ENCODE measurements at places on chromosomes 3 and 15.

DNA sequence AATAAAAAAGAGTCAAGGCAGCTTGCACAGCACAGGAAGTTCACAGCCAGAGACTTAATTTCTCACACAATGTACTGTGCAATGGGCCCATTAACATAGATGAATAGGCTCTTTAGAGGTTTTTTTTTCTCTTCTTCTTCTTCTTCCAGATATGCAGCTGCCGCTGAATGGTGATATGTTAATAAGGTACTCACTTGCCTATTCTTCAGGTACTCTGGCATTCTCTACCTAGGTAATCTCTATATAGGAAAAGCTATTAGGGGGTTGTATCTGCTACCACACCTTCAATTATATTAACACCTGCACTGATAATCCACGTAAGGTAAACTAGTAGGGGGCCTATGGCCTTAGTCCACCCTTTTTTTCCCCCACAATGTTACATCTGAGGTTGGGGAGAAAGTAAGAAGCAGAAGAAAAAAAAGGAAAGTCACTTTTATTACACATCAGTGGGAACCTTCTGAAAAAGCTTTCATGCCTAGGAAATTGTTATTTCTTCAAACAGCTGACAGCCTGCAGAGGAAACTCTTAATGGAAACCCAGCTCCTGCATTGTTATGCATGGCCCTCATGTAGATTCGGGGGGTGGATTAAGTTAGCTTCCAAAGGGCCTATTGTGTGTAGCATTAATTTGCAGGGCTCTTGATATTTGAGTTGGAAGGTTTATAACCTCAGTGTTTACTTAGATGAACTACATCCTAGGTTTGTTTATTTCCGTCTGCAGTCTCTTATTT, 525.5 kb downstream of the ZIC1 start:
- no peak for DNase-seq

- DNase-seq = no peak
Observed at GRCh38 chr3:179464323-179465092, 13.2 kb upstream of the GNB4 start.

GRCh38 chr3:59499000-59499399, 449.2 kb upstream of the CFAP20DC start:
- no peak for DNase-seq

DNA sequence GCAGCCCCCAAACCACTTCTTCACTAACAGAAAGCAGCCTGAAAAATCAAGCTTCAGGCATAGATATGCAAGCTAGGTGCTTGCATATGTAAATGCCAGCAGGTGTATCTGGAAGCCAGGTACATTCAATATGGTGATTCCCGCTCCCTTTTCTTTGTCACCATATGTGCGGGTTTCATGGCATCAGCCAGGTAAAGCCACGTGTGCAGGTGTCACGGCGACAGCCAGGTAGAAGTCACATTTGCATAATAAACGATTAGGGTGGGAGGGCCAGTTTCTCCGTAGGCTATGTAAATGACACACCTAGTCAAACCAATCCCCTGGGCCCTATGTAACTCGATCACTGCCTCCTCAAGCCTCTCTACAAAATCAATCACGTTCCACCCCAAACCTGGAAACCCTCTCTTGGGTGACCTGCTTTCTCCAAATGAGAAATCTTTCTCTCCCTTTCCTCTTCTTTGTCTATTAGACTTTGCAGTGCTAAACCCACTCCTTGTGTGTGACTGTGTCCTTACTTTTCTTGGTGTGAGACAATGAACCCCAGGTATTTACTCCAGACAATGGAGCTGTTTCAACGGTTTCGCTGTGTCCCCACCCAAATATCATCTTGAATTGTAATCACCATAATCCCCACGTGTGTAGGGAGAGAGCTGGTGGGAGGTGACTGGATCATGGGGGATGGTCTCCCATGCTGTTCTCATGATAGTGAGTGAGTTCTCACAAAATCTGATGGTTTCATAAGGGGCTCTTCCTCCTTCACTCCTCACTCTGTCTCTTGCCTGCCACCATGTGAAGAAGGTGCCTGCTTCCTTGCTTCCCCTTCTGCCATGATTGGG, 44.6 kb downstream of the ONECUT1 start:
- no peak for DNase-seq

GRCh38 chr15:42611532-42611931, 36.1 kb downstream of the STARD9 start:
- no peak for DNase-seq

GRCh38 chr3:42526616-42527367, 24.3 kb downstream of the VIPR1 start:
- DNase-seq = no peak

- DNase-seq = no peak
Observed at GRCh38 chr3:56790016-56790821, 11.5 kb downstream of the ARHGEF3 start.

All from AG09319 (cell line).